ENCODE measurements at places on chromosomes 7 and 10.

DNA sequence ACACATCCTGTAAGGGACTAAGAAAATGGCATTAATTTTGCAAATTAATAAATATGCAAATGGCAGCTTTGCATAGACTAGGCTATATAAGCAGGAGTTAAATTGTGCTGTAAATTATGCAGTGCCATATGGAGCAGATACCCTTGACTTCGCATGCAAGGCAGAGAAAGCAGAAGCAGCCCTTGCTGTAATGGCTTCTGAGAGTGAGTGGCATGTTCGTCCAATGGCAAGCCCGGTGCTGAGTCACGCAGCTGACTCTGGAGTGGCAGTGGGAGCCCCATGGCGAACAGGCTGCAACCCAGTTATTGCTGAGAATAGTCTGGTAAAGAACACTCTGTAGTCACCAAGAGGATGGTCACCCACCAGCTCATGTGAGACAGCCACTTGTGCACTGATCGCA lies 1186.5 kb downstream of the TYW1 start:
- no peak for DNase-seq

- DNase-seq: no peak
Observed at GRCh38 chr10:101745074-101745696, 30.7 kb downstream of the FGF8 start.

GRCh38 chr10:95798096-95798855 lies 42.3 kb downstream of the ENTPD1 start:
- no peak for DNase-seq

GRCh38 chr7:85829817-85830432 lies 643.1 kb upstream of the SEMA3D start:
- DNase-seq: no peak

- peak; percentile 91 for DNase-seq
Observed at GRCh38 chr10:69854511-69855345, 53.0 kb downstream of the COL13A1 start.

- DNase-seq: no peak
Observed at GRCh38 chr7:45026984-45027773, 27.2 kb downstream of the CCM2 start.

DNA sequence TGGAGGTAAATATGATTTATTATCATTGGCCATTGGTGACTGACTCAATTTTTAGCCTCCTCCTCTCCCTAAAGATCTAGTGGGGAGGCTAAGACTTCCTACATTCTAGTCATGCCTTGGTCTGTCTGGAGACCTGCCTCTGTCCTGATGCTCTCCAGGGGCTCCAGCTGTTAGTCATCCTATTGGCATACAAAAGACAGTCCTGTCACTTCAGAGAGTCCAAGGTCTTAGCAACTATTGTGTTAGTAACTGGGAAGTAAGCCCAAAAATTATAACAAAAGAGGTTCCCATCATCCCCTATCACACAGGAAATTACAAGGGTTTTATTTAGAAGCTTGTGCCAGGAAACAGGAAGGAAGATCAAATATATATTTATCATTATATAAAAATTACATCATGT lies 400.6 kb upstream of the VSTM2A start:
- DNase-seq: no peak

- DNase-seq: no peak
Observed at GRCh38 chr10:3264161-3264761, 91.7 kb upstream of the PITRM1 start.

DNA sequence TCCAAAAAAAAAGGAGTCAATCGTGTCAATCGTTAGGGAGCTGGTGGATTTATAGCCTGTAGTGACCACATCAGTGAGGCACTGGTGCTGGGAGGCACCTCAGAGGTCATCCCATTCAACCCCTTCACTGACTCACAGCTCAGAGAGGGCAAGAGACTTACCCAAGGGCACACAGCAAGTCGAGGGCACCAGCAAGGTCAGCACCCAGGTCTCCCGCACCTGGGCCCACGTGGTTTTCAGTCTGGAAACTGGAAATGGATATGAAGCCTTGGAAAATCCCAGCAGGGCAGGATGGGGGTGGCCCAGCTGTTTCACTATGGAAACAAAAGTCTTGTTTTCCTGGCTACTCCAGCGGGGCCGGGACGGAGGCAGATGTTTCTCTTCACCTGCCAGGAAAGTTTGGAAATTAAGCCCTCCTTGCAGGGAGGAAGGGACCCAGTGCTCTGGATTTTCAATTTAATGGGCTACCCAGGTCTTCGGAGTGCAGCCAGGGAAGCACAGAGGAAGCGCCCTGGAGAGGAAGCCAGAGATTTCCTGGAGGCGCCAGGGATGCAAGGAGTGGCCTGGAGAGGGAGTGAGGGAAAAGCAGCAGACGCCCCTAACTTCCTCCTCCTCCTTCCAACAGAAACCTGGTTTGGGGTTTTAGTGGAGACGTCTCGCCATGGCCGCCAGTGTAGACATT lies 157.2 kb upstream of the TNRC18 start:
- no peak for DNase-seq

- DNase-seq: peak; percentile 56
Observed at GRCh38 chr10:71396711-71397295, at the start of gene CDH23. Gene CDH23 (plus strand): TSS chr10:71396920. CDS start chr10:71439832, 42,912 bp downstream.

GRCh38 chr10:78295242-78295641 lies 261.6 kb downstream of the RPS24 start:
- DNase-seq: no peak

DNA sequence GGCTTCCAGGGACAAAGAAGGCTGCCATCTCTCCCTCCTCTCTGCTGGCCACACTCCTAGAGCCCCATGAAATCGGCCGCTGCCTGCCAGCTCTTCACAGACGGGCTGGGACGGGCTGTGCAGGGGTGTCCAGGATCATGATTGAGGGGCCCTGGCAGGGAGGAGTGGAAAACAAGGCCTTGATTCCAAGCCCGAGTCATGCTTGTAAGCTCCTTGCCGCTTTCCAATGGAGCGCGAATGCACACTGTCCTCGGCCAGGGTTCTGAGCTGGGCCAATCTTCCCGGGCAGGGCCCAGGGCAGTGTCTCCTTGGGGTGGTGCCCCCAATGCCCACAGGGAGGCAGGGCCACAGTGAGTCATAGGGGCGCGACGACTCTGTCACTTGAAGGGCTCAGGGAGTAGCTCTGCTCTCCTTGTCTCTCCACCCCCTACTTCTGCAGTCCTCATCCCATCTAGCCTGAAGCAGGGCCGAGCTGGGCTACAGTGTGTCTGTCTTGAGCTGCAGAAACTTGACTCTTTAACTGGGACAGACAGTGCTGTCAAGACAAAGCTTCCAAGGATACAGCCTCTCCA lies 186.2 kb upstream of the SVIL start:
- DNase-seq: peak; percentile 7

GRCh38 chr10:5551531-5552375 lies 27.0 kb downstream of the CALML3 start:
- no peak for DNase-seq

GRCh38 chr10:110620398-110620719 lies 23.8 kb upstream of the RBM20 start:
- no peak for DNase-seq

GRCh38 chr10:43814663-43815062 lies 166.0 kb upstream of the ZNF32 start:
- DNase-seq: no peak

- no peak for DNase-seq
Observed at GRCh38 chr10:26475386-26475785, 37.2 kb downstream of the APBB1IP start.

DNA sequence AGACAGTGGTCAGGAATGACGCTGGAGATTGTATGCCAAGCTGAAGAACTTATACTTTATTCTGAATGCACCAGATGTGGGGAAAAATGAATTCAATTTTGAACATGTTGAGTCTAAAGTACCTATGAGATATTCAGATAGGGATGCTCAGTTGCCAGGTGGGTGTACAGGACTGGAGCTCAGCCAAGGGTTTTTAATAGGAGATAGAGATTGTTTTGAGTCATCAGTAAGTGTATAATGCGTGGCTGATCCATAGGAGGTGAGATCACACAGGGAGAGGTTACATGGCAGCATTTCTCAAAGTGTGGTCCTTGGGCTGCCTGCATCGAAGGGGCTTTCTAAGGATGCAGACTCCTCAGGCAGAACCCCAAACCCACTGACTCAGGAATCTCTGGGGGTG lies 6.8 kb upstream of the HIPK2 start:
- no peak for DNase-seq

DNA sequence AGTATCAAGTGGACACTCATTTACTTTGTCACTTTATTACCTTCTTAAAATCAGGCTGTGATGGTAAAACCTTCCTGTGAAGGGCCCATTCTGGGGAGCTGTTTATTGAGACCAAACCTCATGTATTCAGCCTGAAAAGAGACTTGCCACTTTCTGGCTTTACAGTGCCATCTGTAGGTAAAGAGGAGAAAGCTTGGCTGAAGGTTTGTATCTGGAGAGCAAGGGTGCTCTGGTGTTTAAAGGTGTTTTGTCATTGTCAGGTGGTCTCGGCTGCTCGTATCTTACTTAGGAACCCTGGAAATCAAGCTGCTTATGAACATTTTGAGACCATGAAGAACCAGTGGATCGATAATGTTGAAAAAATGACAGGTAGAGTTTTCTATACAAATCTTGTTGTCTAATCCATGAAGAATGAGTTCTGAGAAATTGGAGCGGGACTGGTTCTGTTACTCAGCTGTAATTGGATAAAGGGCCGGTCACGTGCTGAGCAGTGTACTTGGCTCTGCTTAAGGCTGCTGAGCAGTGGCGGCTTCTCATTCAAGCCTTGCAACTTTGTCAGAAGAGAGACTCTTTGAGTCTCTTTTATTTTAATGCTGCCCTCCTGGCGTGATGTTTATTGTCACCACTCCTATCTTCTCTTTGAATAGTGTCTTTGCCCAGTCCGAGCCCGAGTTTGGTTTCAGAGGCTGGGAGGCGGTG lies 46.9 kb downstream of the AP3M1 start:
- peak; percentile 61 for DNase-seq

- no peak for DNase-seq
Observed at GRCh38 chr7:129238546-129238945, 13.7 kb downstream of the AHCYL2 start.
